ENCODE measurements at places on chromosomes 7 and 10.

GRCh38 chr7:126804604-126805003 is 448.1 kb downstream of the GRM8 start:
- DNase-seq, result no peak

- DNase-seq, result no peak
These were observed 93.9 kb downstream of the PDGFA start for GRCh38 chr7:425794-426188.

- DNase-seq, result peak; percentile 73
These were observed at the start of gene VDAC2 for GRCh38 chr10:75210282-75211006. VDAC2 (plus strand) TSS chr10:75210796; CDS start chr10:75211159, 363 bp downstream.

- DNase-seq, result no peak
These were observed 362.8 kb downstream of the HGF start for GRCh38 chr7:81407094-81407493.

- no peak for DNase-seq
These were observed 88.5 kb downstream of the CTNNA3 start for GRCh38 chr10:67607472-67607871.

- DNase-seq, result no peak
These were observed 46.3 kb upstream of the RNF216 start for GRCh38 chr7:5827755-5828154.

- DNase-seq, result no peak
These were observed 78.4 kb downstream of the LYZL2 start for GRCh38 chr10:30550967-30551815.

DNA sequence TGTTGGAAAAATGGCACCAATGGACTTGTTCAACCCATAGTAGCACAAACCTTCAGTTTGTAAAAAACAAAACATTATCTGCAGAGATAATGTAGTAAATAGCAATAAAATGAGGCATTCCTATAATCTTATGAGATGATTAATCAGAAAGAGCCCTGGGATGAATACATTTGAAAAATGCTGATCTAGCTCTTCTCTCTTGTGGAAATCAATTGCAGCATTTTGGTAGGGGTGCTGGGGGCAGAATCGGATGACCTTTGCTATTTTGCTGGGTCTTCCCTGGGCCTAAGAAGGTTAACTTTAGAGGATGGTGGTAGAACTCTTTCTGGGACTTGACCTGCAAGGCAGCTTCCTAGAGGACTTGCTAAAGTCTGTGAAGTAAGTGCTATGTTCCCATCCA is 163.5 kb downstream of the ADRA2A start:
- no peak for DNase-seq

- DNase-seq, result no peak
These were observed 91.7 kb downstream of the SLC39A12 start for GRCh38 chr10:18043148-18044006.

GRCh38 chr7:144812379-144813283 is 23.2 kb downstream of the TPK1 start:
- DNase-seq, result no peak

GRCh38 chr7:120981888-120982615 is 6.5 kb upstream of the CPED1 start:
- no peak for DNase-seq

GRCh38 chr10:80465451-80465835 is 11.3 kb downstream of the TSPAN14 start:
- DNase-seq, result no peak

DNA sequence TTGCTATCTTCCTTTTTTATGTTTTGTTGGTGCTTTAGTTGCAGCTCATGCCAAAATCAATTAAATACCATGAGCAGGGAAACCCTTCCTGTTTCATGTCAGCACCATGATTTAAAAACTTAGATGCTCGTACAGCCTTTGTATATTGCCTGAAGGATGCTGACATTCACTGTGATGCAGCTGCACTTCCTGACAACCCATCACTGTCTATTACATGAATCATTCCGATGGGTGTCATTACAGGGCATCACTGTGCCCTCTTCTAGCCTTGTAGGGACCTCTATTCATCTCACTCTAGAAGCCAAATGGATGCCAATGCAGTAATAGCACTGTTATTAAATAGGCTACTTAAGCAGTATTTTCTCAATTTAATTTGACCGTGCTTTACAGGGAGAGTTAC is 18.3 kb upstream of the ITGB1 start:
- no peak for DNase-seq

DNA sequence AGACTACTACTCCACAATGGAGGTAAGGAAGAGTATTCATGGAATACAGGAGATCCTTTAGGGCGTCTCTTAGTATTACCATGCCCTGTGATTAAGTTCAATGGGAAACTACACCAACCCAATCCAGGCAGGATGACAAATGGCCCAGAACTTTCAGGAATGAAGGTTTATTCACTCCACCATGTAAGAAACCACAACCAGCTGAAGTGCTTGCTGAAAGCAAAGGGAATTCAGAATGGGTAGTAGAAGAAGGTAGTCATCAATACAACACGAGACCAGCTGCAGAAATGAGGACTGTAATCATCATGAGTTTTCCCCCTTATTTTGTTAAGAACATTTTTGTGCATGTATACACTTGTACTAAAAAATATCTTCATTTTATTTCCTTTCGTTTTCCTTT is 76.6 kb downstream of the GPR37 start:
- DNase-seq, result no peak

DNA sequence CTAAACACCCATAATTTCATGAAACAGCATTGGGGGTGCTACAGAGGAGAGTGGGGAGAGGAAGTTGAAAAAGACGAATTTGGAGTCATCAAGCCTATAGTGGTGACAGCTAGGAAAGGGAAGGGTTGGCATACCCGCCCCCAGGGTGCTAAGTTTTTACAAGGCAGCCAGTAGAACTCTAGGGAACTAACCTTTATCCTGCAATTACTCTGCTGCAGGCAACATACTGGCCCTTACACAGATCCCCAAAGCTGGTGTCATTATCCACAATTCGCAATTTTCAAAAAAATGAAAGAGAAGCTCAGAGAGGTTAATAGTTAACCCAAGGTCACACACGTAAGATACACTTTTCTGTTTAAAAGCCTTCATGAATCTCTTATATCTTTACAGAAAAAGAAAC is 14.2 kb upstream of the SLC35B4 start:
- DNase-seq, result no peak

DNA sequence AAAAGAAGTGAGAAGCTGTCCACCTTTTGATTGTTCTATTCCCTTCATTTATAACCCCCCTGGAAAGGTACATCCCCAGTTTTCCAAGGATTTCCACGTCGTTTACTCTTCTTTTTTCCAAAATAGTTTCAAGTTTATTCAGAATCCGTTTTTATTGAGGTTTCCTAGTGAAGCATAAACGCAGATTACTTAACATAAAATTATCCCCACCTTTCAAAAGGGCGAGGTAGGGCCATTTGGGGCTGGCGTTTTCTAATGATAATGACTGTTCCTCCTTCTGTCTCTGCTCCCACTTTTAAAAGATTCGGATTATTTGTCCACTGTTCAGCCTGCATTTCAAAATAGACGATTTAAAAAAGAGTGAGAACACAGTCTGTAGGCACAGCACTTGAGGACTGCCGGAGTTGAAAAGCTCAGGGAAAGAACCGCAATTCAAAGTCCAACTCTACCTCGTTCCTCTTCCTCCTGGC is 165.2 kb upstream of the PPP1R3A start:
- peak; percentile 20 for DNase-seq

DNA sequence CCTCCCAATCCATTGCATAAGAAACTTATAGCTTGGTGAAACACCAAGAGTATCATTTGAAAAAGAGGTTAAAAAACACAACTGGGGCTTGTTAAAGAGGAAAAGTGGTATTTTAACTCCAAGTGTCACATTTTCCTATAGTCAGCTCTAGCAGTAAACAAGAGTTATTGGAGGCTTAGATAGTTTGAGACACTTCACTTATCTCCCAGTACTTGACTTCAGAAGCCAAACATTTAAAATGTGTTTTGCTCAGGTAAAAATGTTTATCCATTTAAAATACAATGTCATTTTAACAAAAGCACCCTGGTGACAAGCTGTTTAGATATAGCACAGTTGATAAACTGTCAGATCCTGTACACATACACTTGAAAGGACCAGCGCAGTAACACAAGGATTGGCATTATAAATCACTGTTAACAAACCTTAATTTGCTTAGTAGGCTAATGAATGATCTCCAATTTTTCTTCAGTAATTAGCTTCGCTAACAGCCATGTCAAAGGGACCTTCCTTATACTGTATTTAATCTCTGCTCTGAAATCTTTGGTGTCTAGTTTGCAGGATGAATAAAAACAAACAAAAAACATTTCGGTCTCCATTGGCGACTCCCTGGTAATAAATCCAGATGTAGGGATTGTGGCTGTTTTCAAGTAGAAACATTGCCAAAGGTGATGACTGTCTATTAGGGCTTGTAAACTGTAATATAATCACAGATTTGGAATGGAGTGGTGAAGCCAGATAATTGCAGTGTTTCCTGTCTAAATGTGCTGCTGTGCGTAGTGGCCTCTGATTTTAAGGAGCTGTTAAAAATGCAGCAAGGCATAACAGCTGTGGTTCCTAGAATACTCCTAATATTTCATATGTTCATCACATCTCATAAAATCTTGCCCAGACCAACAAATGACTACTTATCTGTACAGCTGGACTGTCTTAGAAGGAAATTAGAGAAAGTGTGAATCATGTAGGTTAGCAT is 545.1 kb downstream of the AUTS2 start:
- DNase-seq, result peak; percentile 72

DNA sequence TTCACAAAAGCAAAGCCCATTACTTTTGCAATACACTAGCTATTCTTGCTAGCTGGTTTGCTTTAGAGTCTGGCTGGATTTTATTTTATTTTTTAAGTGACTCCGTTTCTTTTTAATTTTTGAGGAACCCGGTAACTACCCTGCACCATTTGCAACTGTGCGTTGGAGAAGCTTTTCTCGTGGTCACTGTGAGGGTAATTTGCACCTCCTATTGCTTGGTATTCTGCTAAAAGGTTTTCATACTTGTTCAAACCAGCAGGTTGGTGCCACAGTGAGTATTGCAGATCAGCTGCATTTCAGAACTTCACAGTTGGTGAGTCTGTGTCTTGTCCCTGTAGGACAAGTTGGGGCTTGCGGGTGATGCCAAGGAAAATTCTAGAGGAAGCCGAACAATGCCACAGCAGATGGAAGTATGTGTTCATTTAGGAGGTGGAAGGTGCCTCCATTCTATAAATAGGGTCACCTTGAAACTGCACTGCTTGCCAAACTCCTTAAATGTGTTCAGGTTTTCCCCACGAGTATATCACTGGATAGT is 3.9 kb upstream of the NMT2 start:
- no peak for DNase-seq

DNA sequence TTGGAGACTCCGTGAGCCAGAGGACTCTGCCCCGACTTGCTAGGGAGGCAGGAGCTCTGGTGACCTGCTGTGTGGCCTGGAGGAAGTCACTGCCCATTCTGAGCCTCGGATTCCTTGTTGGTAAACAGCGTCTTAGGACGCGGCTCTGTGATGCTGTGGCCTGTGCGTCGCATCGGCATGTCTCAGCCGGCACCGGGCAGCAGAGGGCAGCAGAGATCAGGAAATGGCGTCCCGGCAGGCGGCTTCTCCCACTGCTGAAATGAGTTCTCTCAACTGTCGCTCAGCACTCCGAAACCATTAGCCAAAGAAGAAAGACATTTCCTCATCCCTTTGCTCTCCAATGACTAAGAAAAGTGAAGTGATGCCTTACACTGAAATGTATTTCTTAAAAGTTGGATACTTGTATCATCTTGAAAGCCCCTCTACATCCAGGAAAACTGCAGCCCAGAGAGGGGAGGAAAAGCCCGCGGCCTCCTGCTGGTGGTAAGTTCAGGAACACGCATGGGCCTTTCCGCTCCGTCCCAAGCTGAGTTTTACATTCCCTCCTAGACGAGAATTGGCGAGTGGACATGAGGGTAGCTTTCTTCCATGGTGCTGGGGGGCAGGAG is 91.7 kb downstream of the WDR11 start:
- DNase-seq, result peak; percentile 66

GRCh38 chr7:106982415-106982814 is 62.1 kb upstream of the PRKAR2B start:
- DNase-seq, result no peak

DNA sequence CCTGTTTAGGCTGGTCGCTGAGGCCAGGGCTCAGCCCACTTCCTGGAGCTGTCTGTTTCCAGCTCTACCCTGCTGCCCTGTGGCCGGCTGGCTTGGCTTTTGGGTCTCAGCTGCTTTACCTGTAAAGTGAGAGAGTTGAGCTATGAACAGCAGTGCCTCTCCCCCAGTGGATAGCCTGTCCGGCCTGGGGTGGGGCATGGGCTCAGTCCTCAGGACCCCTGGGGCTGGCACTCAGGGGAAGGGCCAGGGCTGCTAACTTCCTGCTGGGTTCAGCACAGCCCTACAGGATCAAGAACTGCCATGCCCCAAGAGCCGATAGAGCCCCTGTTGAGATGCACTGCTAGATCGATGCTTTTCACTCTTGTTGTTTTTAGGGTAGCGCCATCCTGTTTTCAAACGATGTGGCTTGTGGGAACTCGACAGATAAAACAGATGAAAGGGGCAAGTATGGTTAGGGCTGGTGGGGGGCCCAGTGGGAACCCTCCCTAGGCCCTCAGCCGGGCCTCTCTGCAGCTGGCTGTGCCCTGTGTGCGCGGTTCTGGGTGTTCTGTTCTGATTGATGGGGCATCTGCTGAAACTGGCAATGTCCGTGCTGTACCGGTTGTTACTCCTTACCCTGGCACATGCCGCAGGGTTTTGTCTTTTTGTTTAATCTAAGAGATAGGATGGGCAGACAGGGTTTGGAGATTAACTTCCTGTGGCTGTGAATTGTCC is 10.0 kb upstream of the SFRP5 start:
- DNase-seq, result no peak
